Activated B cell treated with CpG ODN at 0.5 μM for 24 hours (primary cell): ENCODE measurements at places on chromosomes 11 and 22. TPM values are rescaled to one million over a fixed set of nuclear protein-coding genes. Genes with fewer than 3 reads are reported as not detected.

- H3K27me3 ChIP-seq = no peaks in the 10 kb centered on the region
- DNase-seq = no peak
- H3K27ac ChIP-seq = no peak overlapping the region
- H3K4me3 ChIP-seq = no peak overlapping the region
- H3K36me3 ChIP-seq = peaks cover 11% of the 10 kb centered on the region
These were observed 106.4 kb downstream of the ARHGAP42 start for GRCh38 chr11:100793525-100793924.

- H3K27me3 ChIP-seq = no peaks in the 10 kb centered on the region
- H3K4me1 ChIP-seq = peaks cover 7% of the 10 kb centered on the region
- no peak overlapping the region for H3K4me3 ChIP-seq
- H3K27ac ChIP-seq = no peak overlapping the region
These were observed 10.2 kb downstream of the CKAP5 start for GRCh38 chr11:46835897-46836296.

Gene LRRC32
- total RNA-seq = 25.8 and 27.8 TPM in 2 replicates

Gene GDPD5
- 22.2 and 23.9 TPM in 2 replicates for total RNA-seq

DNA sequence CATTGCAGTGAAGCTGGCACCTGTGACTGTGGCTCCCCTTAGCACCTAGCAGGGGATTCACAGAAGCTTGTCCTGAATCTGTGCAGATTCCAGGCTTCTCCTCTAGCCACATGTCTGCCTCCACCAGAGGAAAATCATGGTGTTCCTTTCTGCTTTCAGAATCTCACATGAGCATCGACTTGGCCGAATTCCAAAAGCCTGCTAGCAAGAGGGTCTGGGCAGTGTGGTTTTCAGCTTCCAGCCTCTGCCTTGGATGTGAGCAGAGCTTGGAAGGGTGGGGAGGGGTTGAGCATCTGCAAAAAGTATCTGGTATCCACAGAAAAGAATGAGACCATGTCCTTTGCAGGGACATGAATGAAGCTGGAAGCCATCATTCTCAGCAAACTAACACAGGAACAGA is 911.1 kb downstream of the TBC1D22A start:
- no peaks in the 10 kb centered on the region for H3K4me1 ChIP-seq
- no peak for DNase-seq
- no peaks in the 10 kb centered on the region for H3K36me3 ChIP-seq
- no peak overlapping the region for H3K4me3 ChIP-seq
- H3K27me3 ChIP-seq = no peaks in the 10 kb centered on the region

DNA sequence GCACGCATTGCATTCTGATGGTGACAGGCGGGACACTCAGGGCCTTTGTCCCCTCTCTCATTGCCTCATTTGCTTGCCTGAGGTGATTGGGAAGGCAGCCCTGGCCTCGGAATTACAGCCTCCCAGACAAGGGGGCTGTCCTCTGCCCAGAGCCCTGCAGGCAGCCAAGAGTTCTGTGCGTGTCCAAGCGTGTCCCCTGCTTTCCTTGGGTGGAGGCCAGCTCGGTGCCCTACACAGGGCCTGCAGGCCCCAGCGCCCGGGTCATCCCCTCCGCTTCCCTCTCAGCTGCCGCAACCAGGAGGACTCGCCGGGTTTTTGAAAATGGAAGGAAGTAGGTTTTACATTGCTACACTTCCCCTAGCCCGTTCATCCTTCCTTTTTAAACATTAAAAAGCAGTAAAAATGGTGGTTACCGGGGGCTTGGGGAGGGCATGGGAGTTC is 1.9 kb downstream of the GRAMD4 start:
- peak overlapping the region; percentile 50 for H3K27ac ChIP-seq
- no peaks in the 10 kb centered on the region for H3K27me3 ChIP-seq
- peak overlapping the region; percentile 15 for H3K4me3 ChIP-seq
- H3K36me3 ChIP-seq = peaks cover 2% of the 10 kb centered on the region

Gene PANX3
- total RNA-seq = not detected in 2 replicates

DNA sequence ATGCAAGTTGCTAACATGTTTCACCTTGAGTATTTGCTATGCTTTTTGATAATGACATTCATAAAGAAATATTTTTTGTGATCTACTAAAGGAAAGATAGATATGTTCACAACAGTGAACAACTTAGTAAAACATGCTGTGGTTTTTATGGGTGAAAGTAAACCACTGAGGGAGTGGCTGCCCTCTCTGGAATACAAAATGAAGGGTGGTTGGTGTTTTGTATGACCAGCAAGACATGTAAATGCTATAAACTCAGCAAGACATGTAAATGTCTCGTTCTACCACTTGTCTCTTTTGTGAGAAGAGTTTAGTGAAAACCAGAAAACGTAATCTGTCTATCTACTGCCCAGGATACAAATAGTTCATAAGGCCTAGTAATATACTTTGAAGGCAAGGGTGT is 7.6 kb upstream of the AMPD3 start:
- H3K36me3 ChIP-seq = peaks cover 5% of the 10 kb centered on the region
- no peak for DNase-seq
- H3K27me3 ChIP-seq = no peaks in the 10 kb centered on the region
- no peak overlapping the region for H3K27ac ChIP-seq

DNA sequence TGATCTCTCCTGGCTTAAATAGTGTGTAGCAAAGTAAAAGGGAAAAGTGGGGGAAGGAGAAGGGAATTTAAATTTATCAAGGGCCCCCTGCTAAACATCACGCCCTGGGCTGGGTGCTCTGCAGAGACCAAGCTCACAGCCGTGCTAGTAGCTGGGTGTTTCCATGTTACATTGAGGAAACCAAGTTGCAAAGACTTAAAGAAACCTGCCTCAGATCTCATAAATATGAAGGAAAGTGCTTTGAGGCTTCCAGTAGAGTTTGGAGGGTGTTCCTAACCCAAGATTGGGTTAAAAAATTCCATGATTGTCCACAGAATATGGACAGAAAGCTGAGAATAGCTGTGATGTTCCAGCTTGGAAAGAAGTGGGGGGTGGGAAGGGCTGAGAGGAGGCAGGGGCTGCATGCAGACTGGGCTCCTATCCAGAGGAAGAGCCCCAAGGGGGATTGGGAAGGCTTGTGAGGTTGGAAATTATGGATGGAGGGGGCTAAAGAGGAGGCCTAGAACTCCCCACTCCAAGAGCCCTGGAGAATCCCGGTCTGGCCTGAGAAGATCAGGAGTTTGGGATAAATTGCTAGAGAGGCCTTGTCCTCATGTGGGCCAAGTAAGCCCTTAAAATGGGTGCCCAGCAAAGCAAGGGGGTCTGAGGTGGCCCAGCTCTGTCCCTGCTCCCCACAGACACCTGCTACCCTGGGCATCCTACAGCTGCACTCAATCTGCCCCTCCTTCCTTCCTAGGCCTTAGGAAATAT is 25.0 kb upstream of the OAF start:
- H3K4me1 ChIP-seq = no peaks in the 10 kb centered on the region
- DNase-seq = no peak
- H3K4me3 ChIP-seq = no peak overlapping the region

- H3K27ac ChIP-seq = no peak overlapping the region
- H3K4me1 ChIP-seq = no peaks in the 10 kb centered on the region
- H3K4me3 ChIP-seq = no peak overlapping the region
- no peak for DNase-seq
These were observed 8.4 kb downstream of the DAGLA start for GRCh38 chr11:61688365-61689163.

DNA sequence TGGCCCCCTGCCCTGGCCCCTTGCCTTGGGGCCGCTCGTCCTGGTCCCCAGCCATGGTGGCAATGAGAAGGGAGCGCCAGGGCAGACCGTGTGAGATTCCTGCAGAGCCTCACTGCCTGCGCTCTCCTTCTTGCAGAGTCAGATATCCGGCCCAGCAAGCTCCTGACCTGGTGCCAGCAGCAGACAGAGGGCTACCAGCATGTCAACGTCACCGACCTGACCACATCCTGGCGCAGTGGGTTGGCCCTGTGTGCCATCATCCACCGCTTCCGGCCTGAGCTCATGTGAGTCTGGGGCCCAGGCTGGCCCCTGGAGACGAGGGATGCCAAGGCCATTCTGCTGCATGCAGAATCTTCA is 114.1 kb downstream of the MICAL2 start:
- DNase-seq = no peak
- H3K36me3 ChIP-seq = no peaks in the 10 kb centered on the region
- H3K27ac ChIP-seq = no peak overlapping the region
- peaks cover 5% of the 10 kb centered on the region for H3K27me3 ChIP-seq
